Activated T-helper 9 cell treated with anti-CD3 and anti-CD28 coated beads, Interleukin-2, amount 50 U/mL, for 16 hours (primary cell): ENCODE measurements at places on chromosomes 2 and 18.

DNA sequence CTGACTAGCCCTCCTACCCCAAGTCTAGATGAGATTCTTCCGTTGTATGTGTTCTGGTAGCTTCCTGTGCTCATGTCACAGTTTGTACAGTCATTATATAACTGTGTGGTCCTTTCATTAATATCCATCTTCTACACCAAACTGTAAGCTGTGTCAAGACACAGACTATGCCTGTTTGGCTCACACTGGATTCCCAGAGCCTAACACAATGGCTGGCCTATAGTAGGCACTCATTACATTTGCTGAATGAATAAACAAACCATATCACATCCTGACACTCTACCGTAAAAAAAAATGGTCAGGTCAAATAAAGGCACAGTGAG is 72.6 kb downstream of the ANKRD44 start:
- DNase-seq, result no peak

- no peak for DNase-seq
Measured at GRCh38 chr2:60446413-60447267, 106.8 kb downstream of the BCL11A start.

- no peak for DNase-seq
Measured at GRCh38 chr2:102558463-102558862, 60.9 kb upstream of the SLC9A2 start.

- DNase-seq, result no peak
Measured at GRCh38 chr2:140033638-140034037, 1253.4 kb upstream of the NXPH2 start.

DNA sequence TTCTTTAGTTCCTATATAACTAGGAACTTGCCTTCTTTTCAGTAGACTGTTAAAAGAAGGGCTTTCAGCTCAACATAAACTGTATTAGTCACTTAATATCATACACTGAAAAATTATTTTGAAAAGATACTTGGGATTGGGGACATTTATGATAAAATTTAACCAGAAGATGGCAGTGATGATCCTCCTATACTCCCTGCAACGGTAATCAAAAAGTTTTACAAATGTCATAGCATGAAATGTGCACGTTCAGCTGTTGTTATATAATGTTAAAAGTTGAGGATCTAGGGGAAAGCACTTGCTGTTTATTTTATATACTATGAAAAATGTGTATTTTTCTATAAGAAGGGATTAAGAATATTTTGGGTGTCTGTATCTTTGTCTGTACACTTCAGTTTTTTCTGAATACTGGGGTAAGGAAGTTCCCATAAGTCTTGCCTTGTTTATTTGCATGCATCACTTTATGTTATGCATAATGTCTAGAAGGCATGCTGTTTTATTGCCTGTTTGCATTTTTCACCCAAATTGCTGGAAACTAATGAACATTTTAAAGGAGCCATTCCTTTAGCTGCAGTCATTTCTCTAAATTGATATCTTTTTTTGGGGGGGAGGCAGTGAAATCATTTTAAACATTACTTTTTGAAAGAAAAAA is 19.0 kb downstream of the DYNC1I2 start:
- no peak for DNase-seq

DNA sequence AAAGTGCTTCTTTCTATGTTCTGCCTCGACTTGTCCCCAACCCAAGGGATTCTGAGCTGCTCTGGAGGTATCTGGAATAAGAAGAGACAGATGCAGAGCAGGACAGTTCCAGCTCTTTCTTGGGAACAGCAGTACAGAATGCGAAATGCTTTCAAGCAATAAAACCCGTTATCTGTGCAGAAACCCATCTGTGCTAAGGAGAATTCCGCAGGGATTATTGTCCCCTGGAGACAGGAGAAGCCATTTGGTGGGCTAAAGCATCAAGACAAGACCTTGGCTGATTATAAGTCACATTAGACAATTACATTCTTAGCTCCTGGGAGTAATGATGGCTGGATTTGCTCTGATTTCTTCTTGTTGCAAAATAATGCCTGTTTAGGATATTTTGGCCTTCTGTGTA is 185.4 kb upstream of the GLI2 start:
- no peak for DNase-seq

- no peak for DNase-seq
Measured at GRCh38 chr2:143356336-143356735, 227.1 kb downstream of the ARHGAP15 start.

- no peak for DNase-seq
Measured at GRCh38 chr2:163716101-163716500, 19.7 kb downstream of the FIGN start.
